Peyer's patch (tissue), 4 donors: ENCODE measurements at places on chromosomes 12 and 14. TPM values are rescaled to one million over a fixed set of nuclear protein-coding genes. Genes with fewer than 3 reads are reported as not detected.

DNA sequence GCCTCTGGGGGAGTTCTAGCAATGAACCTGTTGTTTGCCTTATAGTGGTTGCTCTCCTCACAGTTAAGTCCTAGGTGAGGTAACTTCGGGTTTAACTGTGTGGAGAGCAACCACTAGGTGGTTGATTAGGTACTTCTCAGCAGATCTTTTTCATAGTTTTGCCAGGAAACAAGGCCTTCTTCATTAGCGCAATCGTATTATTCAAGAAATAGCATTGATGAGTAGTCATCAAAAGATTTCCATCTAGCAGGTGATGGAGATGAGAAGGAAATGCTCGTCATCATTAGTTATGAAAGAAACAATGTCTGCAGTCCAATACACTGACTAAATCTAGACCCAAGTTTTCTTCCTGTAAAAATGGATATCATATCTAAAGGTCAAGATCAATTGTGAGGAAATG is 923.3 kb downstream of the AACS start:
- DNase-seq = no peak
- no peak overlapping the region for H3K27ac ChIP-seq
- H3K36me3 ChIP-seq = no peaks in the 10 kb centered on the region
- no peaks in the 10 kb centered on the region for H3K27me3 ChIP-seq
- no peaks in the 10 kb centered on the region for H3K4me1 ChIP-seq
- H3K4me3 ChIP-seq = no peak overlapping the region

- no peak overlapping the region for H3K4me3 ChIP-seq
- H3K4me1 ChIP-seq = no peaks in the 10 kb centered on the region
- no peak overlapping the region for H3K27ac ChIP-seq
- H3K36me3 ChIP-seq = no peaks in the 10 kb centered on the region
- H3K27me3 ChIP-seq = no peaks in the 10 kb centered on the region
Observed at GRCh38 chr14:54908190-54908589, 5.6 kb upstream of the GCH1 start.

- no peaks in the 10 kb centered on the region for H3K4me1 ChIP-seq
- no peak overlapping the region for H3K27ac ChIP-seq
- no peaks in the 10 kb centered on the region for H3K36me3 ChIP-seq
- no peaks in the 10 kb centered on the region for H3K27me3 ChIP-seq
- no peak overlapping the region for H3K4me3 ChIP-seq
- DNase-seq = no peak
Observed at GRCh38 chr14:86933460-86933859, 1059.5 kb downstream of the GALC start.

DNA sequence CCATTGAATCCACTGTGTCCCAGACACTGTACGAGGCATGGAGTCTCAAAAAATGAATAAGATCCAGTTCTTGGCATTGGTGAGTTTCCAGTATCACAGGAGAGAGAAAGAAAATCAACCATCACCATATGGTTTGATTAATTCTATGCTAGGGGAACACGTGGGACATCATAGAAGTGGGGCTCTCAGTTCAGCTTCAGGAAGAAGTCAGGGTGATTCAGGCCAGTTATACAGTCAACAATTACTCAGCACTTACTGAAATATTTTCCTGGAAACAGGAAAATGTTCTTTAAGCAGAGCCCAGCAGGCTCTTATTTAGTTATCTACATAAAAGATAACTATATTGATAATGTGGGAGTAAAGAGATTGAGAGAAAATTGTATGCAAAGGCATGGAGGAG is 407.2 kb downstream of the NOVA1 start:
- no peaks in the 10 kb centered on the region for H3K36me3 ChIP-seq
- no peak overlapping the region for H3K4me3 ChIP-seq
- H3K27ac ChIP-seq = no peak overlapping the region

DNA sequence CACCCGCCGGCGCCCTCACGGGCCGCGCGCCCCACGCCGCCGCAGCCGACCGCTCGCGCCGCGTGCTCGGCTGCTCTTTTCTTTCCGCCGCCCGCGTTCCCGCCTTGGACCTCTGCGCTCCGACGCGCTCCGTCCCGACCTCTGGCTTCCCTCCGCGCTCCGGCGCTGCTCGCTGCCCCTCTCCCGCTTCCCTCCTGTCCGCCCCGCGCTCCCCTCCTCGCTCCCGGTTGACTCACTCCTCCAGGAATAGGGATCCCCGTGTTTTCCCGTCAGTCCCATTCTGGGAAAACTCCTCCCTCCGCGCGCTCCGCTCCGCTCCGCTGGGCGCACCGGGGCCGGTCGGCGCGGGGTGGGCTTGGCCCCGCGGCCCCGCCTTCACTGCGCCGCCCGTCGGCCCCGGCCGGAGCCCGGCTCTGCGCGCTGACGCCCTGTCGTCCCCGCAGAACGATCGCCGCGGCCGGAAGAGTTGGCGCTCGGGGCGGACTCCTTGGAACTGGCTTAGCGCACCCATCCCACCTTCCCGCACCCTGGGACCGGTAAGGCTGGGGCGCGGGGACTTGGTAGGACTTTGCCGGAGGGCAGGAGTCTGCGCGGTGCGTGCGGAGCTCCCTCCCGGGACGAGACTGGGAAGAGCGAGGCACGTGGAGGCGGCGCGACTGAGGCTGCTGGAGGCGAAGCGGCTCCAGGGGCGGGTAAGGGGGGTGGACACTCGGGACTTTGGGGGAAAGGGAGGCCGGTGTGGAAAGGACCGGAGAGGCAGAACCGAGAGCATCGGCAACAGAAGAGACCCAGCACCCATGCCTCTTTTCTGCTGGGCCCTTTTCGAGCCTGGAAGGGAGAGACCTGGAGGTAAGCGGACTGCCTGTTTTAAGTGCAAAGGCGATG is 550 bp downstream of the TEAD4 start:
- peaks cover 19% of the 10 kb centered on the region for H3K4me1 ChIP-seq
- no peaks in the 10 kb centered on the region for H3K36me3 ChIP-seq
- H3K4me3 ChIP-seq = peak overlapping the region; percentile 27
- H3K27ac ChIP-seq = peak overlapping the region; percentile 80
- DNase-seq = no peak
- H3K27me3 ChIP-seq = no peaks in the 10 kb centered on the region

DNA sequence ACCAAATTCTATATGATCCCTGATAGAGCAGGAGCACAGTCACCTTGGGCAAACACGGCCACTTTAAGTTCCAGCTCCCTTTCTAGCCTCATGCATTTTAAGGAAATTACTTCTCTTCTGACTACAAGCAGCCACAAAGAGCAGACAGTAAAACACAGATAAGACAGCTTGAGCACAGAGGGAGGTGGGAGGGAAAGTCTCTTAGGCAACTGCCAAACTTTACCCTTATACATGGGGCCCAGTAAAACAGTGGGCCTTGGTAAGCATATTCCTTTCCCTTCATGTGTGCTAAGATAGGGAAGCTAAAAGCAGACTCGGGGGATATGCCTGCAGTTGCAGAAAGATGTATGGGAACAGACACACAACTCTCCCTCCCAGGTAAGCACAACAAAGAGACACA is 235.9 kb downstream of the CPNE8 start:
- DNase-seq = no peak
- no peaks in the 10 kb centered on the region for H3K36me3 ChIP-seq
- no peaks in the 10 kb centered on the region for H3K27me3 ChIP-seq
- no peak overlapping the region for H3K4me3 ChIP-seq

GRCh38 chr12:85461127-85461526 is 181.1 kb downstream of the ALX1 start:
- no peaks in the 10 kb centered on the region for H3K27me3 ChIP-seq
- no peaks in the 10 kb centered on the region for H3K36me3 ChIP-seq
- no peaks in the 10 kb centered on the region for H3K4me1 ChIP-seq

The PLD4 gene
- 1.7 TPM for total RNA-seq

GRCh38 chr14:44854114-44854513 is 107.6 kb downstream of the KLHL28 start:
- no peak for DNase-seq
- H3K27ac ChIP-seq = no peak overlapping the region
- H3K36me3 ChIP-seq = no peaks in the 10 kb centered on the region
- H3K4me1 ChIP-seq = no peaks in the 10 kb centered on the region
